CD4-positive, alpha-beta T cell treated with Interleukin-2 at 100 ng/mL for 4 hours (primary cell): ENCODE measurements at places on chromosomes 7 and 10.

DNA sequence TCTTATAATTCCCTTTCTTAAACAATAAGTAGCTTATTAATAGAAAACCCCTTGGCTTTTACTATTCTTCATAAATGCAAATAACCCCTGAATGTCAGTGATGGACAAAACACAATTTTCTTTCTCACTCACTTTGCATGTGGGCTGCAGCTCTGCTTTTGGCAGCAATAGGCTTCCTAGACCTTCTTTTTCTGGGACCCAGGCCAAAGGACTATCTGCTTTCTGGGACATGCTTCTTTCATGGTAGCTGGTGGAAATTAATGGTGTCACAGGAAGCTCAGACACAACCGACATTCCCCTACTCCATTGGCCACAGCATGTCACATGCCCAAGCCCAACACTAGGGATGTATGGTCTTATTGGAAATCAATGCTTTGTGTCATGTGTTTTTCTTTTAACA, 134.3 kb upstream of the MDFIC start:
- no peak for DNase-seq

- no peak for DNase-seq
Observed at GRCh38 chr10:117763528-117763927, 221.0 kb downstream of the EMX2 start.

DNA sequence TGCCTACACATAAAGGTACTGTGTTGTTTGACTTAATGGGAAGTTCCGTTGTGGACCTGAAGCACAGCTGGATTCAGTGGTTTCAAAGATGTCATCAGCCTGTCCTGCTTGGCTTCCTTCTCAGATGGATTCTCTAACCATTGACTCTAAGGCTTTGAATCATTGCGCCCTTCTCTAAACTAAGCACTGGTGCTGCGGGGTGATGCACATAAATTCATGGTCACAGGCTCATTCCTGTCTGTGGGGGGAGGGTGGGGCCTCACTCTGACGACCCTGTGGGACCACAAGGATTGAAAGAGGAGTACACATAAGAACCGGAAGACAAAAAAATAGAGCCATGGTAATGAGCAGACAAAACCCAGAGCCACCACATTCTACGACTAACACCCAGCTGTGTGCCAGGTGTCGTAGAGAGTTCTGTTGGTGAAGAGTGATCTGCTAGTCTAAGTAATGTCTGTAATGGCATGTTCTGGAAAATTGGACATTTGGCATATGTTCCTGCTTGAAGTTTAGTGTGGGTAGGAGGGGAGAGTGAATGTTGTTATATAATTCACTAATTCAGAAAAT, 97.3 kb upstream of the YAE1 start:
- DNase-seq = no peak

DNA sequence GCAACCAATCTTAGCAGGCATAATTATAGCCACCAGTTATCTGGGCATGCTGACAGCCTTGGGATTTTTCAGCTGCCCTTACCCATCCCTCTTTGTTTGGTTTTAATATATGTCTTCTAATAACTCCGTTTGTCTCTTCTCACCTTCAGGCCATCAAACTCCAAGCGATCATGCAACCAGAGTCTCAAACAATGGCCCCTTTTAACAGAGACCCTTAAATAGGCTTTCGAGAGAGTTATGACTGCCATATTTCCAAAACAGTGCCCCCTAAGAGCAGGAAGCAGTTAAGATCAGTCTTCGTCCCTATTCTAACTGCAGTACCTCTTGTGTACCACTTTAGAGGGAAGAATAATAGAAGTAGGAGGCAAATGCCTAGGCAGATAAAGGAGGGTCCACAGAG, 157.5 kb downstream of the DGKB start:
- DNase-seq = no peak

DNA sequence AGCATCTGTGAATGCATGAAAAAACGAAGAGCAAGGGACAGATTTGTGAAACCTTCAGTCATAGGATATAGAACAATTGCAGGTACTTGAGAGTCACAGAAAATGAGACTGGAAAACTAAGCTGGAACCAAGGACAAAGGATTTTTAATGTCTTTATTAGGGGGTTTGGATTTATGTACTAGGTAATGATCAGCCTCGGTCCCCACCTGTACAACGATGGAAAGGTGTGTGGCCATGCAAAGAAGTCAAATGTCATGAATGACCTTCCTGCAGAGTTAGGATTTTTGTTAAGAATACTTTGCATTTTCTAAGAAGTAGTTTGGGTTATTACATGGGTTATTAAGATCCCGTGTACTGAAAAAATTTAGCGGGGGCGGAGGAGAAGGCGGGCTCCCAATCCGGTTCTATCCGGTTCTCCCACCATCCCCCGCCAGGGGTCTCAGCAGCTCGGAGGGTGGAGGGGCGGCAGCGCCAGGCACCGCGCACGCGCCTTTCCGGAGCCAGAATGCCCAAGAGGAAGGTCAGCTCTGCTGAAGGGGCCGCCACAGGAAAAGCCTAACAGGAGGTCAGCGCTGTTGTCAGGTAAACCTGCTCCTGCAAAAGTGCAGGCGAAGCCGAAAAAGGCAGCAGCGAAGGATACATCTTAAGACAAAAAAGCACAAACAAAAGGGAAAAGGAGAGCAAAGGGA, 327.5 kb upstream of the PLXDC2 start:
- no peak for DNase-seq

- no peak for DNase-seq
Observed at GRCh38 chr10:102880256-102880655, 11.0 kb downstream of the AS3MT start.

GRCh38 chr10:25493122-25493893, 318.5 kb downstream of the GPR158 start:
- DNase-seq = no peak

DNA sequence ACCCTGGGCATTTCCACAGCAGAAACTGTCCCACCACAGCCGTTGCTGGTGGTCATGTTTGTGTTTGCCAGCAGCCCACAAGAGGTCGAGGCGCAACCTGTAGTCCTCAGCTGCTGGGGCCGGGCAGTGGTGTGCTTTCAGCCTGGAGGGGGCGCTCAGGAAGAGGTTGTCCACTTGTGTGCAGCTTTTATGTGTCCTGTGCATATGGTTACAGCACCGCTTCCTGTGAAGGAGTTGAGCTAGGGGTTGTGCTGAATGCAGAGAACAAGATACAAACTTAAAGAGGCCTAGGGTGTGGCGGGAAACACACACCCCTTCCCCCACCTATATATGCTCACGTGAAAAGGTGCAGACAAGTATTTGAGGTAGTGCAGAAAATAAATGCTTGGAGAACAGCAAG, 29.5 kb upstream of the PFKFB3 start:
- DNase-seq = peak; percentile 55

- no peak for DNase-seq
Observed at GRCh38 chr7:125465527-125465926, 535.9 kb upstream of the POT1 start.

GRCh38 chr10:3976718-3977117, 191.7 kb upstream of the KLF6 start:
- peak; percentile 71 for DNase-seq

- DNase-seq = no peak
Observed at GRCh38 chr7:97006055-97006815, 882 bp downstream of the DLX6 start.

GRCh38 chr7:132777414-132777813, 201.1 kb upstream of the PLXNA4 start:
- DNase-seq = no peak

DNA sequence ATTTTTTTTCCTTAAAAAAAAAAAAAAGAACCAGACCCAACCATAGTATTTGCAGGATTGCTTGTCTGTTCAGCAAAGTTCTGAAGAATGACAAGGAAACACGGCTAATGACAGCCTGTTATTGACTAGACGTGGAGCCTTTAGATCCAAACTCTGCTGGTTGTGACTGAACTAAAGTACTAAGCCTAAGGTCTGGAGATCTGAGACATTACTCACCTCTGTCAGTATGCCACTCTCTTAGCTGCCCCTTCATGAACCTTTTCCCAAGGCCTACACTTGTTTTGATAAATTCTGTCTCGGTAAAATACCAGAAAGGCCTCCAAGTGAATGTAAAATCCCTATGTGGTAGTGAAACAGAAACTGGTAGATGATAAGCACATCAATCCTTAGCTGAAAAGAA, 101.0 kb downstream of the CABCOCO1 start:
- DNase-seq = no peak

GRCh38 chr10:34498821-34499220, 316.3 kb downstream of the PARD3 start:
- DNase-seq = no peak

GRCh38 chr7:71974611-71975010, 437.5 kb downstream of the CALN1 start:
- no peak for DNase-seq

DNA sequence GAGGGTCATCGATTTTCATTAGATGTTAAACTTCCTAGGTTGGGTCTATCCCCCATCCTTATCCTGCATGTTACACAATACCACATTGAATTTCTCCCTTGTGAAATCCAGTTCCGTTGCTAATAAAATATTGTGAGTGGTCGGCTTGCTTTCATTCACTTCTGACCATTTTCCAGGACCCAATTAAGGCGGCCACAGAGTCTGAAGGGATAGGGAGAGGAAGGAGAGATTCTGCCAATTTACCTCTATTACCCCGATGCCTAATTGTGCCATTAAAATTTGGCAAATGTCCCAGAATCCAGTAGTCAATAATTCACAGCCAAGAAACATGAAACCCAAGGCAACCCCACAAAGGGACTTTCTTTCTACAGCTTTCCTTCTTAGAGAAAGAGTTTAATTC, 129.9 kb downstream of the IPMK start:
- no peak for DNase-seq

GRCh38 chr7:101717628-101718357, 88.7 kb upstream of the MYL10 start:
- DNase-seq = no peak

DNA sequence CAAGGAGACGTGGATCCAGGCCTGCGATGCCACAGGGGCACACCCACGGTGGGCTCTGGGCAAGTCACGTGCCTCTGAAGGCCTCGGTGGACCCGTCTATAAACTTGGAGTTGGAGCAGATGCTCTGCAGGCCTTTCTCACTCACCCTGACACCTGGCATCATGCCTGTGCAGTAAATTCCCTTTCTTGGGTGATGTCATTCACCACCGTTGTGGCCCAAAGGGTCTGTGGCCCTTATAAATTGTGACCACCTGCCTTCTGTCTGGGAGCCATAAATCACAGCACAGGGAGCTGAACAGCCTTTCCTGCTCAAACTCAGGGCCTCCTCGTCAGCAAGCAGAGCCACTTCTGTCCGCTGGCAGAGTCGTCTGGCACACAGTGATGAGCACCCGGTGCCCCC, 52.2 kb downstream of the GPAM start:
- no peak for DNase-seq

- DNase-seq = no peak
Observed at GRCh38 chr7:51085034-51085692, 231.4 kb downstream of the COBL start.

- no peak for DNase-seq
Observed at GRCh38 chr10:70661623-70662361, 10.5 kb upstream of the ADAMTS14 start.

DNA sequence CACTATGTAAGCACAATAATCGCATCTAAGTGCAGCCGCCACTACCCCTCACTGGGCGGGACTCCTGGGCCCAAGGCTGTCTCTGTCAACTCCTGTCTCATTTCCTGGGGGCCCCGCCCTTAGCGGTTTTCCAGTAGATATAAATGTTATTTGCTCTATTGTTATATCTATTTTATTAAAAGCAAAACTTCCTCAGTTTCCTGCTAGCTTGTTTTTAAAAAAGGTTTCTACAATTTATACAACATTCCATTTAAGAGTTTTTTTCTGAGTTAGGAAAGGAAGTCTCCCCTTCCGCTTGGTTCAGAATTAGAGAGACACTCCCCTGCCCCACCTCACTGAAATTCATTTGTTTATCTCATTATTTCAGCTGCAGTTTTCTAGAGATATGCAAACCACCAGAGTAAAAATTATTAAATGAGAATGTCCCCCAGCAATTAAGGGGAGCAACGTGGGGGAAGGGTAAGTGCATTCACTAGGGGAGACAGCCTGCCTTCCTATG, 82.7 kb downstream of the RAMP3 start:
- no peak for DNase-seq

GRCh38 chr10:86349474-86349873, 17.1 kb downstream of the GRID1 start:
- no peak for DNase-seq

DNA sequence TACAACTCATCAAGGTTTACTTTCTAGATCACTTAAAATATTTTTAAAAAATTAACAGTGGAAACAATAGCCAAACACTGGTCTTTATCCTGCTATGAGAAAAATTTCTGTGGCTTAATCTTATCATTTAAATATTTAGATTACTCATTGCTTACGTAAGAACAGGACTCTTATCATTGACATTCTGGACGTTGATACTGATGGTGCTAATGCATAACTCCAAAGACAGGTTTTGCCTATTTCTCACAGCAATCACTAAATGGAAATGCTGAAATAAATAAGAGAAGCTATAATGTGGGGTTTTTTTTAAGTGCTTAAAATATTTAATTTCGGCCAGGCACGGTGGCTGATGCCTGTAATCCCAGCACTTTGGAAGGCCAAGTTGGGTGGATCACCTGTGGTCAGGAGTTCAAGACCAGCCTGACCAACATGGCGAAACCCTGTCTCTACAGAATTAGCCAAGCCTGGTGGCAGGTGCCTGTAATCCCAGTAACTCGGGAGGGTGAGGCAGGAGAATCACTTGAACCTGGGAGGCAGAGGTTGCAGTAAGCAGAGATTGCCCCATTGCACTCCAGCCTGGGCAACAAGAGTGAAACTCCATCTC, 195.0 kb downstream of the HGF start:
- DNase-seq = no peak

DNA sequence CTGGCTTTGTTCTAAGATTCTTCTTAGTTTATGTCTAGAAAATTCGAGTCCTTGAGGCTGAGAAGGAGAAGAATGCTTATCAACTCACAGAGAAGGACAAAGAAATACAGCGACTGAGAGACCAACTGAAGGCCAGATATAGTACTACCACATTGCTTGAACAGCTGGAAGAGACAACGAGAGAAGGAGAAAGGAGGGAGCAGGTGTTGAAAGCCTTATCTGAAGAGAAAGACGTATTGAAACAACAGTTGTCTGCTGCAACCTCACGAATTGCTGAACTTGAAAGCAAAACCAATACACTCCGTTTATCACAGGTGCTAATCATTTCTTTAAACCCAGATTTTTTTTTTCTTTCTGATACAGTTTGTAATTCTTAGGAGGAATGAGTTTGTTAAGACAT, 6.7 kb downstream of the CEP55 start:
- DNase-seq = peak; percentile 4
